H1 (cell line): ENCODE measurements at places on chromosomes 2 and 18. TPM values are rescaled to one million over a fixed set of nuclear protein-coding genes. Genes with fewer than 3 reads are reported as not detected.

DNA sequence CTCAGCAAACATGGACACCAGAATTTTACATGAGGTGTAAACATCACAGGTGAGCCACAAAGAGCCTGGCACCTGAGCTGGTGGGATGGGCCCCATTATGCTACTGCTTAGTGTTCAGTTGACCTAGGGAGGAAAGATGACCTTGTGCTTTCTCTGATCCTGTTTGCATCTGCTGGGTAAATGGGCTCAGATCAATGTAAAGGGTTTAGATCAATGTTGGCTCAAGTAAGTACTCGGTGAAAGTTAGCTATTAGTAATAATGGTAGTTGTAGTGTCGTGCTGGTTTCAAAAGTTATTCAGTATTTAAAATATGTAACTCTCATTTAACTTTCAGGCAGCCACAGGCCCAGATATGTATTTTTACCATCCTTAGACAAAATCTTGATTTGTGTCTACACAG is 19.8 kb downstream of the ABHD3 start:
- H3K4me3 ChIP-seq: no peak overlapping the region
- no peaks in the 10 kb centered on the region for H3K27me3 ChIP-seq
- no peaks in the 10 kb centered on the region for H3K36me3 ChIP-seq
- H3K27ac ChIP-seq: no peak overlapping the region
- no peaks in the 10 kb centered on the region for H3K4me1 ChIP-seq

CTNNA2 gene
- 9.0 and 10.8 TPM in 2 replicates for total RNA-seq

GRCh38 chr18:70414315-70414900 is 125.6 kb downstream of the SOCS6 start:
- no peaks in the 10 kb centered on the region for H3K27me3 ChIP-seq
- H3K4me3 ChIP-seq: no peak overlapping the region
- no peaks in the 10 kb centered on the region for H3K36me3 ChIP-seq
- H3K27ac ChIP-seq: no peak overlapping the region

CFAP210 gene
- total RNA-seq: 0.37 and 0.86 TPM in 2 replicates

FBXO15 gene
- 0.46 and 0.84 TPM in 2 replicates for total RNA-seq

DNA sequence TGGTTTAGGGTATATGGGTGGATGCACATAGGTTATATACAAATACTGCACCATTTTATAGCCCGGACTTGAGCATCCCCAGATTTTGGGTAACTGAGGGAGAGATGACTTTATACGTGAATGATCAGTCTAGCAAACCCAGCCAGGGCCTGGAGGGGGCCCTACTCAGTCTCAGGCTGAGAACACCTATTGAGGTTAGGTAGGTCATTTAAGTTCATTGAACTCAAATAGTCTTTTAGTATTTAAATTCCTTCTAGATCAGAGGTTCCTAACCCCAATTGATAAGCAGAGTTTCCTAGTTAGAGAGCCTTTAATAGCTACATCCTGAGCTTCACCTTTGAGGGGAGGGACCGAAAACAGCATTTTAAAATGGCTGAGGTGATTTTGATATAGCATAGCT is 487.0 kb downstream of the DCC start:
- H3K27ac ChIP-seq: no peak overlapping the region
- H3K4me3 ChIP-seq: no peak overlapping the region
- DNase-seq: no peak
- H3K36me3 ChIP-seq: no peaks in the 10 kb centered on the region

GRHL1 gene
- total RNA-seq: 2.8 and 3.6 TPM in 2 replicates

GRCh38 chr2:20704886-20705285 is 37.9 kb downstream of the GDF7 start:
- no peaks in the 10 kb centered on the region for H3K27me3 ChIP-seq
- H3K4me1 ChIP-seq: peaks cover 3% of the 10 kb centered on the region
- no peak overlapping the region for H3K4me3 ChIP-seq

ABCG5 gene
- total RNA-seq: not detected in 2 replicates

IL36A gene
- total RNA-seq: not detected in 2 replicates

DNA sequence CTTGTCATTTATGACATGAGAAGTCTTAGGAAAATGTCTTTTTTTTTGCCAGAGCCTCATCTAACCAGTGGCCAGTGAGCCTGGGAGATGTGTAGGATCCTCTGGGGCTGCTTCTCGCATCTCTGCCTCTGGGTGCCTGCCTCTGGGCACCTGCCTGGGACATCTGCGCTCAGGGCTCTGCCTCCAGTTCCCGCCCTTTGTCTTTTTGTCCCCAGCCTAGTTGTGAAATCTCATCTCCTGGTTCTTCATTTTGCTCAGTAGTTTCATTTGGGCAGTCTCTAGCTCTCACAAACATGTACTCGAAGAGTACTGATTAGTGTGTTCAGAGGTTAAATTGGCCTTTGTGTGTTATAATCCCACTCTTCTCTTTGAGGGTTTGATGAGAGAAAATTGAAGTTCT is 92.0 kb downstream of the LTBP1 start:
- H3K4me3 ChIP-seq: no peak overlapping the region
- no peaks in the 10 kb centered on the region for H3K27me3 ChIP-seq

CCBE1 gene
- 2.6 and 4.4 TPM in 2 replicates for total RNA-seq

DNA sequence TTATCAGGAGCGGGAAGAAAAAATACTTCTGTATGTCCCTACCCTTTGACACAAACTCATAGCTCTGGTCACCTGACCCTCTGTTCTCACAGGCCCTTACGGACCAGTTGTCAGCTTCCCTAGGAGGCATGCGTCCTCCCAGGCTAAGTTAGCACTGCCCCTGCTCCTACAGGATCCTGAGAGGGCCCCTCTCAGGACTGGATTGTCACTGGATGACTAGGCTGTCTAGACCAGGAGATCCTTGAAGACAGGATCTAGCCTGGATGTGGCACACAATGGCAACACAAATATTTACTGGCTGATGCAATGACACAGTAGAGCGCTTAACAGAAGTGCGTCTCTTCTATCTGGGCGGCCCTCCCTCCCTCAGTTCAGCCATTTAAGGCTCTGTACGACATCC is 7.7 kb downstream of the FAM228A start:
- H3K36me3 ChIP-seq: no peaks in the 10 kb centered on the region
- no peaks in the 10 kb centered on the region for H3K27me3 ChIP-seq
- H3K27ac ChIP-seq: no peak overlapping the region
- no peaks in the 10 kb centered on the region for H3K4me1 ChIP-seq
- DNase-seq: no peak
- H3K4me3 ChIP-seq: no peak overlapping the region

SKOR2 gene
- 0.11 and 0.21 TPM in 2 replicates for total RNA-seq

GRCh38 chr2:88870267-88870839 is 178.9 kb downstream of the RPIA start:
- no peaks in the 10 kb centered on the region for H3K27me3 ChIP-seq
- no peak overlapping the region for H3K4me3 ChIP-seq
- no peaks in the 10 kb centered on the region for H3K36me3 ChIP-seq
- H3K4me1 ChIP-seq: peaks cover 5% of the 10 kb centered on the region; the same call in 1 of the 2 replicates

DNA sequence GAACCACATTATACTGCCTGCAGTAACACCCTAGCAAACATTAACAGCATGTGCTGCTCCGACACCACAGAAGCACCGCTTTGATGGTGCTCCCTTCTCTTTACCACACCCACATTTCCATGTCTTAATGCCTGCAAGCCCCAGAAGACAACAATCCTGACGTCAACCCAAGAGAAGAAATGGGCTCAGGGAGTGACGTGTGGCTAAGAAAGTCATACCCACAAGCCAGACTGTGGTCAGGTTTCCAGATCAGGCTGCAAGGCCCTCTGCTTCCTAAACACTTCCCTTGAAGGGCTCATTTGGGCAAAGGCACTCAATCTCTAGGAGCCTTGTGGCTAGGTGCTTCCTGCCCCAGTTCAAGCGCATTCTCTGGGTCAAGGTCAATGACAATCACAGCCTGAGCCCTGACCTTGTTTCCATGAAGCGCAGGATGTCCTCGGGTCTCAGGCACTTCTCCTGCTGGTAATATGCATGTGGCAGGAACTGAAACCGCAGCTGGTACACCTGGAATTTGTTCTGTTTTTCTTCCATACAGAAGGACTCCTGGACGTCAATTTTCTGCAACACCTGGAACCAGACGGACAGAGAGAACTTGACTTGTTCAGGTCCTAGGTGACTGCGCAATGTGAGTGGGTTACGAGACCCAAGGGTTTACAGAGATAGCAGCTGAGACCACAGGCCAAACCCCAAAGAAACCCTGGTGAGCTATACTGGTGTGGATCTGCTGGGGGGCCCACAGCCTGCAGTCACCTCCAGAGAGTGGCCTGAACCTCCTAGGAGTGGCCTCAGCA is 67.2 kb downstream of the POLR1A start:
- H3K4me1 ChIP-seq: no peaks in the 10 kb centered on the region
- H3K27ac ChIP-seq: no peak overlapping the region
- no peak for DNase-seq
- peaks cover 33% of the 10 kb centered on the region for H3K36me3 ChIP-seq
- no peak overlapping the region for H3K4me3 ChIP-seq
- H3K27me3 ChIP-seq: no peaks in the 10 kb centered on the region

DES gene
- total RNA-seq: 1.5 and 1.8 TPM in 2 replicates

DNA sequence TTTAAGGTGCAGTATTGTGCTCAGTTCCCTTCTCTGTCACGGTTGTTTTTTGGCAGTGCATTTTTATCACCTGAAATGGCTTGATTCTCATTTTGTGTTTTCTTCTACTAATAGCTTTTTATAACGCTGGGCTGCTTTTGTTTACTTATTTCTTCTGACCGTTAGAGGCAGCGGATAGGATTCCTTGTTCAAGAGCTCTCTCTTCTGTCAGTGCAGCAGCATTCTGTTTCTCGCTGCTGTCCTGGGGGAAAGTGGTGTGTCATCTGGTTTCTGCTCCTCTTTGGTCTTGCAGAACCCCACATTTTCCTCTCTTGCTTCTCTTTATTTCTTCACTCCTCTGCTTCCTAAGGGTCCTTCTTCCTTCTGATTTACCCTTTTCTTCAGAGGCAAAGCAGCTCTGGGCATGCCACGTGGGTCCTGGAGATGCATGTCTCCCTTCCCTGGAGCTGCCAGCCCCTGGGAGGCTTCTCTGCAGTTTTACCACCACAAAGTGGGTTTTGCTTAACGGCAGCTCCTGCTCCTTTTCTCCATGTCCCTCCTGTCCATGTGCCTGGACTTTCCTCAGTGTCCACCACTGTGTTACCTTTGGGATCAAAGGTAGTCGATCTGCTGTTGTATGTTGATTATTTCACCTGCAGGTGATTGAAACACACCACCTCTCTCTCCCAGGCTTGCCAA is 47.3 kb upstream of the SNTG2 start:
- peaks cover 8% of the 10 kb centered on the region for H3K4me1 ChIP-seq
- peak; percentile 42 for DNase-seq
- no peak overlapping the region for H3K4me3 ChIP-seq
- no peak overlapping the region for H3K27ac ChIP-seq

- no peak for DNase-seq
- H3K4me3 ChIP-seq: no peak overlapping the region
- peaks cover 2% of the 10 kb centered on the region; the same call in 1 of the 2 replicates for H3K4me1 ChIP-seq
Measured at GRCh38 chr2:207046724-207047123, 107.4 kb downstream of the CPO start.

FKBP7 gene
- 4.8 and 7.0 TPM in 2 replicates for total RNA-seq

DNA sequence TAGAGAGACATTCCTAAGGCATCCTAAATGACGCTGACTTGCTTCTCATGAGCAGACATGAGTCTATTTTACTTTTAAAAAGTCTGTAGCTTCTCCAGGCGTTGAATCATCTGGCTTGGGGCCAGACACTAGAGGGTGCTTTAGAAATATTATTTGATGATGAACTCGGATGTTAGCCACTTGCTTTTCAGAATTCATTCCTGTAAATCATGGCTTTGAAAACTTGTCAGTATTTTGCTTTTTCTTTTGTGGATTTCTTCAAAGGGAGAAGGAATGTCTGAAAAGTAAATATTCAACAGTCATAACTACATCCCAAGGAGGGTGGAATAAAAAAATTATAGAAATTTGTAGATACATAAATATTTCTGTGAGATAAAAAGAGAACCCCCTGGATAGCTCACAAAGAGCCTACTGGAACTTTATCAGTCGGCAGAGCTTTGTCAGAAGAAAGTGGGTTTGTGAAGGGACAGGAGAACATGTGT is 370.8 kb downstream of the OSR1 start:
- no peak overlapping the region for H3K27ac ChIP-seq
- DNase-seq: no peak
- no peaks in the 10 kb centered on the region; the same call in 1 of the 2 replicates for H3K4me1 ChIP-seq

DNA sequence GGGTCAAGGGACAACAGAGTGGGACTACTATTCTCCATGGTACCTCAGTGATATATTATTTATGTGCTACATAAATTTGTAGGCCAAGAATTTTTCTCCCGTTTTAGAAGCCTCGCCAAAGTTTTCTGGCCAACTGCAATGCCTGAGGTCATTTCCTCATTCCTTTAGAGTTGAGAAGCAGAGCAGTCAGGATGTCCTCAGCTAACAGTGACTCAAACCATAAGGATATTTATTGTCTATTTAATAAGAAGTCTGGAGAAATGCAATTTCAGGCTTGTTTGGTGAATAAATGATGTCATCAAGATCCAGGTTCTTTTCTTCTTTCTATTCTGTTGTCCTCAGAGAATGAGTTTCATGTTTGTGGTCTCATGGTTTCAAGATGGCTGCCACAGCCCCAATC is 91.0 kb downstream of the ADCYAP1 start:
- H3K36me3 ChIP-seq: peaks cover 4% of the 10 kb centered on the region; the same call in 1 of the 2 replicates
- no peak overlapping the region for H3K4me3 ChIP-seq
- DNase-seq: no peak
- H3K27me3 ChIP-seq: no peaks in the 10 kb centered on the region

- no peaks in the 10 kb centered on the region for H3K36me3 ChIP-seq
- no peak for DNase-seq
- no peak overlapping the region for H3K4me3 ChIP-seq
- H3K4me1 ChIP-seq: peaks cover 2% of the 10 kb centered on the region; the same call in 1 of the 2 replicates
Measured at GRCh38 chr18:3791238-3791637, 341.3 kb downstream of the TGIF1 start.

APOB gene
- 0.52 and 0.61 TPM in 2 replicates for total RNA-seq

GRCh38 chr18:73980289-73980979 is 167.2 kb downstream of the FBXO15 start:
- no peak overlapping the region for H3K27ac ChIP-seq
- no peaks in the 10 kb centered on the region for H3K27me3 ChIP-seq
- H3K4me1 ChIP-seq: 0 out of 2 replicates have a peak, but pooled peaks cover 4% of the 10 kb centered on the region
- no peaks in the 10 kb centered on the region for H3K36me3 ChIP-seq
- DNase-seq: peak; percentile 82

LINC00305 gene
- total RNA-seq: not detected in 2 replicates

SCYGR5 gene
- not detected in 2 replicates for total RNA-seq

GRCh38 chr2:74691929-74692328 is 37.9 kb downstream of the SEMA4F start:
- no peak for DNase-seq
- no peaks in the 10 kb centered on the region for H3K4me1 ChIP-seq
- H3K4me3 ChIP-seq: no peak overlapping the region
- H3K27me3 ChIP-seq: no peaks in the 10 kb centered on the region

FBLN7 gene
- total RNA-seq: 0.30 and 0.82 TPM in 2 replicates

- H3K36me3 ChIP-seq: no peaks in the 10 kb centered on the region
- no peak for DNase-seq
- no peak overlapping the region for H3K4me3 ChIP-seq
- no peak overlapping the region for H3K27ac ChIP-seq
- no peaks in the 10 kb centered on the region for H3K27me3 ChIP-seq
- H3K4me1 ChIP-seq: no peaks in the 10 kb centered on the region
Measured at GRCh38 chr18:34031810-34032209, 192.9 kb downstream of the NOL4 start.
